GM18507 (cell line): ENCODE measurements at places on chromosomes 1 and 21.

- no peak for DNase-seq
These were observed 1.0 kb upstream of the LRRC38 start for GRCh38 chr1:13514821-13515220.

- no peak for DNase-seq
These were observed 57.3 kb upstream of the EFHD2 start for GRCh38 chr1:15352128-15352957.

DNA sequence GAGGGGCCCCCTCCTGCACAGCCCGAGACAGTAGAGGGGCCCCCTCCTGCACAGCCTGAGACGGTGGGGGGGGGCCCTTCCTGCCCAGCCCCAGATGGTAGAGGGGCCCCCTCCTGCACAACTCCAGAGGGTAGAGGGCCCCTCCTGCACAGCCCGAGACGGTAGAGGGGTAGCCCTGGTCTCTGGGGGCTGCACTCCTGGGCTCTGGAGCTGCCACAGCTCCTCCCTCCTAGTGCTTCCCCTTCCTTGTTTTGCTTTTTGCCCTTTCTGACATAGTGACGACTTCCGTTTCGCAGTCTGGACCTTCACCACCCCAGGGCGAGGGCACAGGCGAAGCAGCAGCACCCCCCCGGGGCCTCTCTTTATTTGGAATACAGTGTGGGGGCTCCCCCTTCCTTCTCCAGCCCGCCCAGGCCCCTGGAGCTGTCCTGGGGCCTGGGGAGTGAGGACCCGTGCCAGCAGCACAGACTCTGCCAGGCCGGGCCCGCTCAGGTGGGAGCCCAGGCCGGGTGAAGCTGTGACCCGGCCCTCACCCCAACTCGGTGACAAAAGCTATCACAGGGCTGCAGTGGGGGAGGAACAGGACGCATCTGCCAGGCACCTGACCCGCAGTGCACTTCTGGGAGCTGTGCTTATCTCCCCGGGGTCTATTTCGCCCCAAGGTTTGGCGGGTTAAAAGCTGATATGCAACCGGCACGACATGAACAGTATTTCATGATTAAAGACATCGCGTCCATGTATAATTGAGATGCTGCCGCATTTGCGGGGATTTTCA, 1.1 kb upstream of the PRXL2B start:
- peak; percentile 40 for DNase-seq

DNA sequence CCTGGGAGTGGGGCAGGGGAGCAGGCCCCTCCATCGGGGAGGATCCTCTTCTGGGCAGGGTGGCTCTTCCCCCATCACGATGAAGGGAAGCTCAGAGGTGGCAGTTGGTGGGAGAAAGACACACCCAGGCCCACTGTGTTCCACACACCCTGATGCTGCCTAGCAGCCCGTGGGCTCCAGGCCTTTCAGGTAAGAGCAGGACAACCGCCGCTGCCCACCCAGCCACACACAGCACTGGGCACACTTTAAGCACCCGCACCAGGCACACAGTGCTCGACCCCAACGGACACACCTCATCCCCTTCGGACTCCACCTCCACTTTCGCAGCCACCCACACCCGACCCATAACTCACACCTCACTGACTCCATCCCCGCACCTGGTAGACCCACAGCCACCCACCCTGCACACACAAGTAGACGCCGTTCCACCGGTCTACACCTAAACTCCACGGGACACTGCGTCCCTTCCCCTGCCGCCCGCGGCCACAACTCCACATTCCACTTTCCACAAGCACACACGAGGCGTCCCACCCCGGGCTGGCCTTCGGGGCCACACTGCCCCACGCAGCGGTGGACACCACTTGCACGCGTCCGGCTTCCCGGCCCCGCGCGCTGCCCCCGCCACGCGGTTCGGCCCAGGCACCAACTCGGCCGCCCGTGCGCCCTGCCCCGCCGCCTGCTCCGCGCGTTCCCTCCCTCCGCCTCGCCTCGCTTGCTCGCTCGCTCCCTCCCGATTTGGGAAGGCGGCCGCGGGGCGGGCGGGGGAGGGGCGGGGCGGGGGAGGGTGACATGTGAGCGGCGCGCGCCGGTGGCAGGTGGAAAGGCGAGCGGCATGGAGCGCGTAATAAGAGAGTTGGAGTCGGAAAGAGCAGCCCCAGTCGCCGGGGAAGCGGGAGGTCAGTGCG, at the start of gene KCNQ4:
Gene KCNQ4, plus strand, starts transcription at position 787 of the 905 bp plus-strand sequence. CDS start 307 bp downstream, outside the sequence.
- no peak for DNase-seq

- DNase-seq, result no peak
These were observed 4.1 kb downstream of the DCAF8 start for GRCh38 chr1:160258177-160258798.

DNA sequence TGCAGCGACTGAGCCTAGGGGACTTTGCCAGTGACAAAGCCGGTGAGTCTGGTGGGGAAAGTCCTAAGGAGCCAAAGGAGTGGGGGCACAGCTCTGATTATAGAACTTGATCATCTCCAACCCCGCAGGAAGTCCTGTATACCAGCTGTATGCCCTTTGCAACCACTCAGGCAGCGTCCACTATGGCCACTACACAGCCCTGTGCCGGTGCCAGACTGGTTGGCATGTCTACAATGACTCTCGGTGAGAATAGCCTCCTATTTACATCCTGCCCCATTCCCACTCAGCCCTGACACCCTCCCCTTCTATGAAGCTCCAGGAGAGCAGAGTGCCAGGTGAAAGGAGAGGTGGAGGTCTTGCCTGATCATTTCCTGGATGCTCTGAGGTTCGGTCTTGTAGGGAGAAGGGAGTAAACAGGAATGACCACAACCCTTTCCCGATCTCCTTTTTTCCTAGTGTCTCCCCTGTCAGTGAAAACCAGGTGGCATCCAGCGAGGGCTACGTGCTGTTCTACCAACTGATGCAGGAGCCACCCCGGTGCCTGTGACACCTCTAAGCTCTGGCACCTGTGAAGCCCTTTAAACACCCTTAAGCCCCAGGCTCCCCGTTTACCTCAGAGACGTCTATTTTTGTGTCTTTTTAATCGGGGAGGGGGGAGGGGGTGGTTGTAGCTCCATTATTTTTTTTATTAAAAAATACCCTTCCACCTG, 1.2 kb upstream of the PPOX start:
- no peak for DNase-seq
